ENCODE measurements at places on chromosomes 4 and X.

GRCh38 chr4:150323406-150324325, 245.4 kb downstream of the DCLK2 start:
- no peak for DNase-seq

GRCh38 chrX:39260965-39261364, 459.7 kb downstream of the MID1IP1 start:
- no peak for DNase-seq

- no peak for DNase-seq
These were observed 11.8 kb downstream of the DAPP1 start for GRCh38 chr4:99828477-99828876.

DNA sequence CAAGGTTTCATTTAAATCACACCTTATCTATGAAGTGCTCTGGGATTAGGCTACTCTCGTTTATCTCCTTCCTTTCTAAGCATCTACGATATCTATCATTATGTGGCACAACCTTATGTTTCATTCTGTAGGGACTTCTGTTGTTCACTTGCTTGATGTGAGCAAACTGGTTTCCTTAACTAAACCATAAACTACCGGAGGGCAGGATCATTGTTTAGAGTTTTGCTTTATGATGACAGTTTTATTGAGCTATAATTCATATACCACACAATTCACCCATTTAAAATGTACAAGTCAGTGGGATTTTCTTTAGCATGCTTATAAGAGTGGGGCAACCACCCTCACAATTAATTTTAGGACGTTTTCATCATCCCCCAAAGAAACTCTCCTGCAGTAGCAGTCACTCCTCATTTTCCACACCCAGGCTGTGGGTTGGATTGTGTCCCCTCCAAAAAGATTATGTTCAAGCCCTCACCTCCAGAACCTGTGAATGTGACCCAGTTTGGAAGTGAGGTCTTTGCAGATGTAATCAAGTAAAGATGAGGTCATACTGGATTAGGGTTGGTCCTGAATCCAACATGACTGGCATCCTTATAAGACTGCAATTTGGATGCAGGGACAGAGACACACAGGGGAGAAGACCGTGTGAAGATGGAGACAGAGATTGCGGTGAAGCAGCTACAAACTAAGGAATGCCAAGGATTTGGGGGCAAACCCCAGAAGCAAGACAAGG, 42.1 kb upstream of the SH3RF1 start:
- DNase-seq, result no peak

DNA sequence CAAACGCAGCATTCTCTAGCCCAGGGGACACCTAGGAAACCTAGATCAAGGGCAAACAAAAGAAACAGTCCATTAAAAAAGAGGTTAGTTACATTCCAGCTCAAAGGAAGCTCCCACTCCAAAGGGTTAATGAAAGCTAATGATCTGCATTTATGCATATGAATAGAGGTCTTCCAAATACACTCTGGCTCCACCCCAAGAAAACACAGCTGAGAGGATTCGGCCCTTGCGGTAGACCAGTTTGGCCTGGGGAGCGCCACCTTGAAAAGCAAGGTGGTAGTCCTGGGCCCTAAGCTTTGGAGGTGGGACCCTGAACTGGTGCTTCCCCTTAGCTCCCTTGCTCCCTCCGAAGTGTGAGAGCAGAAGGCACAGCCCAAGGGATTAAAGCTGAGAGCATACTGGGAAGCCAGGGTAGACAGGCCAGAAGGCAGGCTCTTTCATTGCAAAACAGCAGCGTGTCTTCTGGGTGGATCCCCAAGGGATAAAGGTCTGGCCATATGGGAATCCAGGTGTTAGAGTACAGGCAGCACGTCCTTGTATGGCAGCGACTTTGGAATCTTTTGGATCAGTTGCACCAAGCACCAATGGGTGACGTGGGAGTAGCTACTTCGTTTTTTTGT, 3.7 kb downstream of the GABRQ start:
- DNase-seq, result no peak

DNA sequence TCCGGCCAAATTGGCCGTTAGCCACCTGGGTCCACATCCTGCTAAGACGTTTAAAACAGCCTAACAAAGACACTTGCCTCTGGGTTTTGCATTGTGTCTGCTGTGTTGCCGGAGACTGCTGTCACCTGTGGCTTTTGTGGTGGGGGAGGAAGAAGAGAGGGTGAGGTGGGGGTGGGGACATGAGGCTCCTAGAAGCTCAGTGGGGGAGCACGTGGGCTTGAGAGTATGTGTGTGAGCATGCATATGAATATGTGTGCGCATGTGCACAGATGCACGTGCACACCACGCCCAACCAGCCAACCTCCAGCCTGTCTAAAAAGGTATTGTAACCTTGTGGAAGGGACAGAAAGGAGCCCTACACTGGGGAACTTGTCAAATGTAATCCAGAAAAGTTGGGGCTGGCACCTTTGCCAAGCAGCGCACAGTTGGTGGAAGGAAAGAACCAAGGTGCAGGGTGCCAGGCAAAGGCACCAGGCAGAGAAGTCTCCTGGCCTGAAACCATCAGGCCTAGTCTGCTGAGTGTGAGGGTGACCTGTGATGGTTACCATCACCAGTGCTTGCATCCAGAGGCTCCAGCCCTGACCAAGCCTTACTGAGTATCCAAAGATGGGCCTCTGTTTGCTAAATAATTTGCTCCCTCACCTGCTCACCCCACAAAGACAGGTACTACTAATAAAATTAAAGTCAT, 10.1 kb upstream of the SASH3 start:
- DNase-seq, result no peak

- DNase-seq, result no peak
These were observed 34.7 kb downstream of the P2RY8 start for GRCh38 chrX:1502241-1502640.

GRCh38 chr4:623914-624566, 1.3 kb upstream of the PDE6B start:
- DNase-seq, result no peak

DNA sequence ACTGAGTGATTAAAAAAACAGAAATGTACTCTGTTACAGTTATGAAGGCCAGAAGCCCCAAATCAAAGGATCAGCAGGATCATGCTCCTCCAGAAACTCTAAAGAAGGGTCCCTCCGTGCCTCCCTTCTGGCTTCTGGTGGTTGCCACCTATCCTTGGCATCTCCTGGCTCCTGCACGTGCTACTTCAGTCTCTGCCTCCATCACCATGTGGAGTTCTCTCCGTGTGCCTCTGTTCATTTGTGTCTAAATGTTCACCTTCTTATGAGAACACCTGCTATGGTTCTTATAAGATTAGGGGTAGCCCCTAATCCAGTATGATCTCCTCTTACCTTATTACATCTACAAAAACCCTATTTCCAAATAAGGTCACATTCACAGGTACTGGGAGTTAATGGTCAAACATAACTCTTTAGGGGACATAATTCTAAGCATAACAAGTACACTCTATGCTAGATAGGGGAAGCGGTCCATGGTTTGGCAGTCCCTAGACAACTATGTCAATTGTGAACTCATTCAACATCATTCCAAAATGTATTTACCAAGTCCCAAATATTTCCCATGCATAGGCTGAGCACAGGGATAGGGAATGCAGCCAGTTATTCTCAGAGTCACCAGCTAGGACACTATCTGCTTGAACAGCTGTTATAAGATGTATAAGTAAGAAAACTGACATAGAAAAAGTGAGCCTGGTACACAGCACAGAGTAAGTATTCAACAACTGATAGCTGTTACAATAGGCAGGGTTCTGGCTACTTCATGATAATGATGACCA, 295.5 kb upstream of the BOD1L1 start:
- DNase-seq, result no peak

GRCh38 chr4:173194157-173194556, 25.5 kb downstream of the GALNT7 start:
- no peak for DNase-seq

DNA sequence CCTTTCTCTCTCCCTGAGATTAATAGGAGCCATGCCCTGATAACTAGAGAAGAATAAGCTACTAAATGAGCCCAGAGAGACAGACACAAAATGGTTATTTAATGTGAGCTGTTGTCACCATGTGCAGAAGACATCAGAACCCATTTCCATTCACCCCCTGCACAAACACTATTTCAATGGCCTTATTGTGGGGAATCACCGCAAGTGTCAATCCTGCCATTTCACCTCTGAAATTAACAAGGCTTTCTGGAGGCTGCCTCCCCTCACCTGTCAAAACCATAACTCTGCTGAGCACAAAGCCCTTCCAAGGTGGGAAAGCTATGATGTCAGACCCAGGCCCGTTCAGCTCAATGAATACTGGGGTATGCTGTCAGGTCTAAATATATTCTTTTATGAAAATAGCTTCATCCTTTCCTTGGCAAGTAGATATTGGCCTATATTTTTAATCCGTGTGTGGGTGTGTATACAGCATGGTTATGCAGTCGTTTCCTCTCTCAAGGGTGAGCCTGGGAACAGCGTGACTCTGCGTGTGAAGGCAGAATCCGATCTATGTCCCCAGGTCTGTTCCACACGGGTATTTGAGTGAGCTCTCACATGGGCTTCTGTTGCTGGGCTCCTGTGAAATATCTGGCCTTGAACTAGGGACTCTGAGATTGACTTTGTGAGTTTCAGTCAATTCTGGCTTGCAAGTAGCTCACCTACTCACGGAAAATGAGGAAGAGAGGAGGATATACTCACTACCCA, 266.3 kb downstream of the FBXW7 start:
- DNase-seq, result no peak

- DNase-seq, result no peak
These were observed 5.2 kb upstream of the TCEANC start for GRCh38 chrX:13647709-13648212.

GRCh38 chrX:140502491-140503237, 2.2 kb downstream of the SOX3 start:
- no peak for DNase-seq

DNA sequence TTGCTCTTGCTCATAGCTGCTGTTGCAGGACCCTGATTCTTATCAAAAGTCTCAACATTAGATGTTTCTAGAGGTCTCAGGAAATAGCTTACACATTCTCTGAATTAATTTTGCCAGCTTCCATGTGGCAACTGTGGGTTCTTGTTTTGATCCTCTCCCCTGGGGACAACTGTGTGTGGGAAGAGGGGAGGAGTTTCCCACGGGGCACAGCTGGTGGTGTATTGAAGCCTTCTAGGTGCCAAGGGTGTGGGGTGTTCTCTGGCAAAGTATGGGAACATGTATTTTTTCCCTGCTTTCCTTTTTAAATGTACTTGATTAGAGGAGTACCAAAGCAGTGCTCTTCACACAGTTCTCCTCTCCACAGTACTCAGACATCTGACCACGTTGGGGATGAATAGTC, 212.7 kb downstream of the RPA4 start:
- no peak for DNase-seq

GRCh38 chr4:169485791-169486742, 126.3 kb downstream of the NEK1 start:
- no peak for DNase-seq

GRCh38 chr4:131974730-131975129, 1174.4 kb upstream of the PCDH10 start:
- no peak for DNase-seq

DNA sequence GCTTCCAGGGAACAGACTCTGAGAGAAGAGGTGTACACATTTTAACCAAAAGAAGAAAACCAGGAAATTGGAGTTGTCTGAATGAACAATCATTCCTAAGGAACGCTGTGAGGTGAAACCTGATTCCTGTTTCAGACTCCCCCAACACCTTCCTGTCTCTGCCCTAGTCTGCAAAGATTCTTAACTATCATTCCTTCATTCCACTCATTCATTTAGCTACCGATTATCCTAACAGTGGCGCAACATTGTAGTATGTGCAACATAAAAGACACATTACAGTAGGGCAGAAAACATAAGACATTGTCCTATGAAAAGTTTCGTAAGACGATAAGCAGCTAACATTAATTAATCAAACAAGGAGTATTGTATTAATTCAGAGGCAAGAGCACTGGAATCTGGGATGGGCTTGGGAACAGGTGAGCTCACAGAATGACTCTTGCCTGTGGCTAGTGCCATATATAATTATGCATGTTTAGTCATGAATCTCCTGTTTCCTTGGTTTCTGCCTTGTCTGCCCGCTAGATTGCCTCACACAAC, 23.8 kb upstream of the ADH7 start:
- no peak for DNase-seq

- no peak for DNase-seq
These were observed 642.9 kb downstream of the STPG2 start for GRCh38 chr4:97500423-97500822.
